ENCODE measurements at places on chromosomes 7 and 10.

- no peak for DNase-seq
Observed at GRCh38 chr7:151799506-151799905, 77.4 kb downstream of the PRKAG2 start.

DNA sequence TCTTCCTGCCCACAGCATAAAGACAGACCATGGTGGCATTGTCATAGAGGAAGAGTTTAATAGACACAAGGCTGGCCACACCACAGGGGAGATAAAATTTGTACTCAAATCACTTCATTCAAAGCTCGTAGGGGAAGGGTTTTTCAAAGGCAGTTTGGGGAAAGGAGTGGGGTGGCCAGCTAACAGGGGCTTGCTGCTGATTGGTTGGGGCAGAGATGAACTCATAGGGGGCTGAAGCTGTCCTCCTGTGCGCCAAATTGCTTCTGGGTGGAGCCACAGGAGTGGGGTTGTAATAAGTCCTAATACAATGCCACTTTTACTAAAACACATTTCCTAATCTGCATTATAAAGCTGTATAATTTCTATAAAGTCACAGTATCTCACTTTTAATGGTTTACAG is 22.5 kb downstream of the PDZD8 start:
- DNase-seq, result no peak

DNA sequence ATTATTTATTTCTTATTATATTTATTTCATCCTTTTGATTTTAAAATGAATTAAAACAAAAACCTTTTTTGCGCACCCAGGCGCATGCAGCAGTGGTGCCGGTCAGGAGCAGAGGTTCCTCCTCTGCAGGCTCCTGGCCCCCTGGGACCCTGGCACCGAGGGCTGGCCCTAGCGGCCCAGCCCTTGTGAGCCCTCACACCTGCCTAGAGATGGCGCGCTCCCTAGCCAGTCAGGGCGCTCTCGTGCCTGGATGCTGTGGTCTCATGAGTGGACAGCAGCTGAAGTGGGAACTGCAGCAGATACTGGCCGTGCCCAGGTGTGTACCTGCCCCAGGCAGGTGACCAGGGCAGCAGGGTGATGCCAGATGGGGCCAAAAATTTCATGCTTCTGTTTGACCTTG is 13.8 kb downstream of the RET start:
- no peak for DNase-seq

DNA sequence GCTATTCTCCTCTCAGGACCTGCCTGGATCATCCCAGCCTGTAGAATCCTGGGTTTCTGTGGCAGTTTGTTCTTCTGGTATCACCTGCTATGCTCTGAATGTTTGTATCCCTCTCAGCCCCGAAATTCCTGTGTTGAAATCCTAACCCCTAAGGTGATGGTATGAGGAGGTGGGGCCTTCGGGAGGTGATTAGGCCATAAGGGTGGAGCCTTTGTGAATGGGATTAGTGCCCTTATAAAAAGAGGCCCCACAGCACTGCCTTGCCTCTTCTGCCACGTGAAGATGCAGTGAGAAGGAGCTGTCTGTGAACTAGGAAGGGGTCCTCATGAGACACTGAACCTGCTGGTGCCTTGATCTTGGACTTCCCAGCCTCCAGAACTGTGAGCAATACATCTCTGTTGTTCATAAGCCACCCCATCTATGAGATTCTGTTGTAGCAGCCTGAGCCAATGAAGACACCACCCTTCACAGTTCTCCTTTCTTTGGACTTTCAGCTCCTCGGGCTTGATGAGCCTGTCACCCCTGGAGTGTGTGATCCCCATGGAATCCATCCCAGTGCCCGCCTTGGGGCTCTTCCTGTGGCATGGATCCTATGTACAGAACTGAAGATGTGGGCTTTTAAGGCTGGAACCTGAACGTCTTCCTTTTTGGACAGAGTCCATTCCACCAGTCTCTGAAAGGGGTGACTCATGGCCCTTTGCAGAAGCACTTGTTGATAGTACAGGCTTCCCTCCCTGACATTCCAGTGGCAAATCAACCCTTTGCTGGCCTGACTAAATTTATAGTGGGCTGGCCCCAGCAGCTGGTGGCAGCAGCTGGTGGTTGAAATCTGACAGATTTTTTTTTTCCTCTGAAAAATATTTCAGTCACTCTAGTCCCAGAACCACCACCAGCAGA is 138.0 kb downstream of the TACC2 start:
- no peak for DNase-seq

- no peak for DNase-seq
Observed at GRCh38 chr10:60414877-60415585, 25.4 kb upstream of the ANK3 start.

DNA sequence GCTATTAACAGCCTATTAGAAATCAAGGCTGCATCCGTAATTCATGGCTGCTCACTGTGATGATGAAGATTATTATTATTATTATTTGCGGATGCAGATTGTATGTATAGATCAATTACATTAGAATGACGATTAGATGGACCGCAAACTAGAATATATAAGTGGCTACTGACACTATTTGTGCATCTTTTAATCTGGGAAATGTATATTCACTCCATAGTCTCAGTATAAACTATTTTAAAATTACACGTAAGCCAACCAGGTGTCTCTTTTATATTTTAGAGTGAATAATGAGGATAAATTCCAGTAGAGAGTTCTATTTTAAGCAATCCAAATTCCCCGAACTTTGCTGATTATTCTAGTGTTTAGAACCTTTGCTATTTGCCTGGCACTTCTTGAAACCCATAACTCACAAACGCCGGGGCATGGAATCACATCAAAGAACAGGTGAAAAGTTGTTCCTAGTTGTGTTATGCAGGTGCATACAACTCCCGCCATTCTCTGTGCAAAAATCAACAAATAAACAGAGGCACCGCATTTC is 509 bp upstream of the ING3 start:
- no peak for DNase-seq

DNA sequence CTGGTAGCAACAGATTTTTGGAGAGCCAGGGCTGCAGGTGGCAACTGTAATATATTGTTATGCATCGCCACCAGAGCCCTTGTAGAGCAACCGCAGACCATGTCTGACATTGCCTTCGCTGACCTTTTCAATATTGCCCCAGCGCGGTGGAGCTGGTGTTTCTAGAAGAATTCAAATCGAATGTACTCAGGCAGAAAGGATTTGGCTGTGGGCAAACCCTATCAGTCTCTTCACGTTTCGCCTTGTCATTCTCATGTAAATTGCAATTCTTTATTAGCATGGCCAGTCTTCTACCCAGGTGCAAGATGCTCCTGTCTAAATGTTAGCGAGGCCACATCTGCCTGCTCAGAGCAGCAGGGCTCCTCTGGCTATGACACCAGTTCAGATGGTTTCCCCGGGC is 490.2 kb upstream of the AUTS2 start:
- no peak for DNase-seq

GRCh38 chr7:117135553-117135891 is 182.2 kb downstream of the ST7 start:
- DNase-seq, result no peak

- no peak for DNase-seq
Observed at GRCh38 chr10:81216949-81217348, 658.0 kb upstream of the NRG3 start.
